ENCODE measurements at places on chromosomes 6 and 20. TPM values are rescaled to one million over a fixed set of nuclear protein-coding genes. Genes with fewer than 3 reads are reported as not detected.

GRCh38 chr6:46651006-46651405 is 1.6 kb downstream of the CYP39A1 start:
- DNase-seq: no peak

GRCh38 chr20:45347297-45347935 is 808 bp downstream of the SDC4 start:
- no peak for DNase-seq

GRCh38 chr6:18016133-18016532 is 28.7 kb upstream of the KIF13A start:
- no peak for DNase-seq

- DNase-seq: no peak
Measured at GRCh38 chr20:11902285-11902697, 15.4 kb upstream of the BTBD3 start.

DNA sequence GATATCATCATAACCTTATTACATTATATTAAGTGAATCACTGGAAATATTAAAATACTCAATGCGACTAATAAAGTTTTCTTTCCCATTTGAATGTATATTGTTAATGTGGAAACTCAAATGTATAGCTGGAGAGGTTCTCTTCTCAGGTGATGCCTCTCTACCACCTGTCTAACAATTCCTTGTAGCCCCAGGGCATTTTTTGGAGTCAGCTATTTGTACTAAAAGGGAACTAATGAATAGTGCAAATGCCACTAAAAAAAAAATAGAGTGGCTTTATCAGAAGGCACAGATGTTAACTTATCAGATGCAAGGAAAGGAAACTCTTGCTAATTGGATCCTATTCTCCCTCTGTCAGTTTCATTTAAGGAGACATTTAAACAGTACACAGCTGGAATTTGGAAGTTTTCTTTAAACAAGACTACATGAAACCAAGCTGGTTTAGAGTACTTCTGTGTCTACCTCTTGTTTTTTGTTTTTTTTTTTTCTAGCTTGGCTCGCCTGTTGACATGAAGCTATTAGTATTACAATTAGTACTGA is 897.0 kb upstream of the SLC35B3 start:
- DNase-seq: no peak

- DNase-seq: no peak
Measured at GRCh38 chr20:7912551-7912950, 27.7 kb downstream of the HAO1 start.

Gene TXNDC5
- polyA plus RNA-seq: 91.6 TPM

DNA sequence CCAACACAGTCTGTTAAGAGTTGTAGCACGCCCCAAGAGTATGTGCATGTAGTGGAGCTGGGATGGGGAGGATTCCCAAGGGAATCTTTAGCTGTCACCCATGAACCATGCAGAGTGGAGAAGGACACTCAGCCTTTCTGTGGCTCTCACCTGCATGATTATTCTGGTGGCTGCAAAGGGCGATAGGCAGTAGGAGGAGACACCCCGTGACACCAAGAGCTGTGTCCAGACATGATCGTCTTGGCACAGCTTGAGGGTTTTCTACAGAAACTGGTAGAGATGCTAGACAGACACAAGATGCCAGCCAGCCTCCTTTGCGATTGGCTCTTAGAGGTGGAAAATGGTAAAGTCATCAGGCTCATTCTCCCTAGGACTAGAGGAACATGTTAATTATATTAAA is 3.1 kb upstream of the CSE1L start:
- DNase-seq: no peak

- DNase-seq: no peak
Measured at GRCh38 chr20:63576311-63576710, 2.3 kb upstream of the HELZ2 start.

GRCh38 chr6:44217332-44218143 is 812 bp downstream of the MYMX start:
- DNase-seq: no peak

- DNase-seq: no peak
Measured at GRCh38 chr6:45185403-45186251, 142.5 kb upstream of the RUNX2 start.

DNA sequence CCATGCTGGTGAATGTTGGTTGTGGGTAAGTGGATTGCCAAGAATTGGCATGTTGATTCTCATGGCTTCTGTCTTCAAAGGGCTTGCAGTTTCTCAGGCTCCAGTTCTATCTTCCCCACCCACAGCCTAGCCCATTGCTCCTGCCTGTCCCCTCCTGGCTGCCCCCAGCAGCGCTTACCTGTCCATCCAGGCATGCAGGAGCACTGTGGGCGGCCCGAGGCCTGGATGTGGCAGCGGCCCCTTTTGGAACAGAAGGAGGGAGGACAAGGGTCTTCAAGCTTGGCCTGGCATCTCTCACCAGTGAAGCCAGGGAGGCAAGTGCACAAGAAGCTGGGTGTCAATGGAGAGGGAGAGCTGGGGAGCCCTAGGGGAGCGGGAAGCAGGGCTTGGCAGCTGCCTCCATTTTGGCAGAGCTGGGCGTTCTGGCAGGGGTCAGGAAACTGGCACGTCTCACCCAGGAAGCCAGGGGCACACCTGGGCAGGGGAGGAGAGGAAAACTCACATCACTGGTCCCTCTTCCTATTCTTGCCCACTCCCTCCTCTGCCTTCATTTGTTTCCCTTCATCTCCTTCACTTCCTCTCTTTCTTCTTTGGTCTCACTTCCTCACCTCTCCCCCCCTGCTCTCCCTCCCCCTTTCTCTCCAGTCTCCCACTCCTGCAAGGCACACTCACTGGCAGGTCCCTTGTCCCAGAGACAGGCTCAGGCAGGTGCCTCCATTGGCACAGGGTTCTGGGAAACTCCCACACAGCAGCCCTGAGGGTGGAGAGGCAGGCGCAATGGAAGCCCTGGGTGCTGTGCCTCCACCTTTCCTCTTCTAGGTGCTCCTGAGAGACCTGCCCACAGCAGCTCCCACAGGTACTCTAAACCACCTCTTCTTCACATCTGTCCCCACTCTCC is 1.3 kb downstream of the NOTCH4 start:
- no peak for DNase-seq

GRCh38 chr6:35007016-35007415 is 118.0 kb downstream of the ANKS1A start:
- DNase-seq: no peak

Gene CDSN
- not detected for polyA plus RNA-seq

Gene CDH22
- not detected for polyA plus RNA-seq

- DNase-seq: no peak
Measured at GRCh38 chr6:146240807-146241206, 211.9 kb downstream of the GRM1 start.

DNA sequence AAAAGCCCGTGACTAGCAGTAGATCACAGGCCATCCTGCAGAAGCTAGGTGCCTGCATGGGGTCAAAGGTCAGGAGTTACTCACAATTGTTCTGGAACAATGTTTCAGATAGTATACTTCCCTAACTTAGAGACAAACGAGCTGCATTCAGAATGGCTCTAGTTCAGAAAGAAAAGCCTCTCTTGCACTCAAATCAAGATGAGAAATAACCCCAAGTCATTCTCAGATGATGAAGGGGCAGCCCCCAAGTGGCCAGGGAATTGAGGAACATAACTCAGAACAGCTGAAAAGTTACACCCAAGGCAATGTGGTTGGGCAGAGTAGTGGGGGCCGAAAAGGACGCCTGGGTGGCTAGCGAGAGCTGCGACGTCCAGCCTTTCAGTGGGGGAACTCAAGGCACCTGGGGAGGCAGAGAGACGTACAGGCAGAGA is 27.8 kb downstream of the FYN start:
- no peak for DNase-seq

Gene PRDM13
- not detected for polyA plus RNA-seq

DNA sequence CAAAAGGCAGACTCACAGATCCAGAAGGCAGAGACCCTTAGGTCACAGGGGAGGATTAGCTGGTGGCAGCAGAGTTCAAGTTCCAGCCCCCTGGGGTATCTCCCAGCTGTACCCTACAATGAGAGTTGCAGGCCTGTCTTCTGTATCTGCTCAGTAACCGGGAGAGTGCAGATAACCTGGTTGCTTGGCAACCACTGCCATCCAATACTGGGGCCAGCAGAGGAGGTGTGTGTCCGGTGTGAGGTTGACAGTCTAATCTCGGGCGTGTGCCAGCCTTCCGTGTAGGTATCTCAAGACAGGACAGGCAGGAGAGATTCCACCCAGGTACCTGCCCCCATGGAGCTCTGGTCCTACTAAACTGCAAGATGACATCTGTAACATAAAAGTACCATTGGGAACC is 56.6 kb upstream of the TBC1D7 start:
- DNase-seq: no peak

Gene CALHM4
- polyA plus RNA-seq: 1.1 TPM
